ENCODE measurements at places on chromosomes 3 and 15.

- DNase-seq, result no peak
These were observed 37.8 kb downstream of the LARS2 start for GRCh38 chr3:45426161-45426560.

DNA sequence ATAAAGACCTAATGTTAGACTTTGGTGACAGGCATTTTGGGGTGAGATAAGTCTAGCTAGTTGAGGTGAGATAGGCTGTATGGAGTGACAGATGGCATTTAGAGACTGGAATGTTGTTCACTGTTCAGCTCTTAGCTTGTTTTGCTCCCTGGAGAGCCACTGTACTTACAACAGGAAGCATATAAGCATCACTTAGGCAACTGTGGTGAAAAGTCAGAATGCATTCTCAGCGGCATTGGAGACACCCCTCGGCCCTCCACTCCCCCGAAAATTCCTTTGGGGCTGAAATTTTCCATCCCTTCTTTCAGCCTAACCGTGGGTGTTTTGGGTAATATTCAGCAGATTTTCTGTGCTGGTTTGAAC, 73.4 kb downstream of the SLCO3A1 start:
- DNase-seq, result no peak

DNA sequence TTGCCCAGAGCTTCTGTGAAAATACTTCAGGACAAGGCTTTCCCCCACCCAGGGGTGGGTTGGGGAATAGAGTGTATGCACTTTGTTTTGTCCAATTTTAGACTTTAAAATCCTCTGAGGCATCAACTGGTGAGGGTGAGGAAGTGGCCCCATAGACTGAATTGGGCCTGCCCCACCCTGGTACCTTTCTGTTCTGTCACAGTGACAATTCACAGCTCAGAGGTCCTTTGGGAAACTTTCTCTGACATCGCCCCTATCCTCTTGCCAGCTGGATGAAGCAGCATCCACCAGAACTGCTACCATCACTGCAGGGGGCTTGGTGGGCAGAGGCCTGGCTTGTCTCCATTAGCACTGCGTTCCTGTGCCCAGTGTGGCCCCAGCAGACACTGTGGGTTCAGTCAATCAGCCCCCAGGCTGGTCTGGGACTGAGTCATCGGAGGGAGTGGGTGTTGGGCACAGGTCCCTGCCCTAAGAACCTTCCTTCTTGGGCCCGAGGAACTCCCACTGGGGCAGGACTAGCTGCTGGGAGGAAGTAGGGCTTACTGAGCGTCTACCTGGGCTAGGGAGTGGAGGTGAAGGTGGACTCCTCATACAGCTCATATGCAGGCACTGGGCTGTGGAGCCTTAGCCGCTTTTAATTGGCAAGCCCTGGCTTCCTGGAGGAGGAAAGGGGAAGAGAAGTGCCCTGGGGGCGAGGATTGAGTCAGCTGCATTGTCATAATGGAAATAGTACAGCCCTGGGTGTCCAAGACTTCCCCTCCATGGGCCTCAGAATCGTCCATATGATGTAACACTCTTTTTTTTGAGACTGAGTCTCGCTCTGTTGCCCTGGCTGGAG, 1.5 kb upstream of the PPM1M start:
- DNase-seq, result no peak

- DNase-seq, result no peak
These were observed 186.4 kb downstream of the FAM43A start for GRCh38 chr3:194871864-194872668.

DNA sequence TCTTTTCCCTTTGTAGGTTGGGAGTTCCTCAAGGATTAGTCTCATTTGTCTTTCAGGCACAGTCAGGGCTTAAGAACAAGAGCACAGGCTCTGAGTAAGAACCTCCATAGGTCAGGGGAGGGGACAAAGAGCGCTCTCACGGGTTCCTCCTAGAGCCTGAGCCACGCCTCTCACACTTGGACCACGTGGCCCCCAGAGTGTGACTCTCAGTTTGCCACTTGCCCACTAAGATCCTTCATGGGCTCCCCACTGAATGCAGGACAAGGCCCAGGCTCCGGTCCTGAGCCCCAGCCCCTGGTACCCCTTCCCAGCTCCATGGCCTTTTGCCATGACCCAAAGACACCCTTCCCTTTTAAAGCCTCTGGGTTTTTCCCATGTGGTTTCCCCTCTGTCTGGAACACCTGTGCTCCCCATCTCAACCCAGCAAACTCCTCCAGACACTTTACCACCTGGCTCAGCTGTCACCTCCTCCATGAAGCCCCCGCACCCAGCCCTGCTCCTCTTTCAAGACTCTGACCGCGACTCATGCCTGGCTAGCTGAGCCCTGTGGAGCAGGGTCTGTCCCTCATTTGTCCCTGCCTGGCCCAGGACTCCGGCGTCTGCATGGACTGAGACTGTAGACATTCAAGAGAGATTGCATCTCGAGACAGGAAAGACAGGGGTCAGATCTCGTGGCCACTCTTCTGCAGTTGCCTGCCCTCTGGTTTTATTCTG, 32.7 kb downstream of the IQSEC1 start:
- DNase-seq, result no peak

- no peak for DNase-seq
These were observed 323.9 kb upstream of the GBE1 start for GRCh38 chr3:82085356-82085755.

GRCh38 chr15:86155551-86155950, 75.9 kb downstream of the AGBL1 start:
- no peak for DNase-seq

- DNase-seq, result peak; percentile 41
These were observed 498 bp downstream of the PDE12 start for GRCh38 chr3:57556459-57557084.

- no peak for DNase-seq
These were observed 9.7 kb downstream of the NCBP2 start for GRCh38 chr3:196932600-196932999.

GRCh38 chr15:42359249-42359648, at the start of gene CAPN3:
CAPN3 (plus strand) TSS chr15:42359501; CDS start chr15:42359806, 305 bp downstream.
- DNase-seq, result no peak

DNA sequence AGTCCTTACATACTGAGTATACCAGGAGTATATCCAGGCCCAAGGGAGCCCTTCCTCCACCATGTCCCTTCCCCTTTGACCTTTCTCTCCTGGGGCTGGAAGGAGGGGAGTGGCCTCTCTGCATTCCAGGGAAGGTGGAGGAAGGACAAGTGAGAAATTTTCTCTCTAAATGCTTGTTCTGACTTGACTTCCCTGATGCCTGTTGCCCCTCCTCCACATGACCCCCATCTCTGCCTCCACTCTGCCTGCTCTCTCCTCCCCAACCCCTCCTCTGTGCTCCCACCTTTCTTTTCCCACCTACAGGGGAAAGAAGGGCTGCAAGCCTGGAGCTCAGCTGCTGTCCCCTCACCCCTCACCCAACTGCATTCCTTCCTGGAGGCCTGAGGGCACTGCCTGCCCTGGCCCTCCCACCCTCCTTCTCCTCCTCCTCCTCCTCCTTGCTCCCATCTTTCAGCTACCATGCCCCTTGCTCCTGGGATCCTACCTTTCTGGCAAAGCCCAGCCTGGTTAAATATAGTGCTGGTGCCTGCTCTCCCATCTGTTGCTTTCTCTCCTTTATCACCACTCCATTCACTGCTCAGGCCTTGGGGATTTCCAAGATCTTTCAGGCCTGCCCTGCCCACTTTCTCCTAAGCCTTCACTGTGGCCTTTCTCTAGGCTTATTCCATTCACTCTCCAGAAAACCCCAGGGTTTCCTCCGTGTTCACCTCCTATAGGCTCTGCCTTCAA, 8.5 kb upstream of the DAG1 start:
- DNase-seq, result no peak

- DNase-seq, result peak; percentile 79
These were observed 99.7 kb upstream of the LIPC start for GRCh38 chr15:58331913-58332675.

DNA sequence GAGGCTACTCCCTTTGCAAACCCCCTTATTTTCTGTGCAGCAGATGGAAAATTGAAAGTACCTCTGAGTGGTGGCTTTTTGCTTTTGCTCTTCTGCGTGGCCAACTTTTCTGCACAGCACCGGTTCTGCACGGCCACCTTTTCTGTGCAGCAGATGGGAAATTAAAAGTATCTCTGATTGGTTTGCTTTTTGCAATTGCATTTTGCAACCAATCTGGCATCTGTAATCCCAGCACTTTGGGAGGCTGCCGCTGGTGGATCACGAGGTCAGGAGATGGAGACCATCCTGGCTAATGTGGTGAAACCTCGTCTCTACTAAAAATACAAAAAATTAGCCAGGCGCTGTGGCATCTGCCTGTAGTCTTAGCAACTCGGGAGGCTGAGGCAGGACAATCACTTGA, 79.5 kb upstream of the CHMP2B start:
- no peak for DNase-seq

- DNase-seq, result no peak
These were observed 3.0 kb downstream of the GPR15 start for GRCh38 chr3:98534734-98535133.

- DNase-seq, result no peak
These were observed at the start of gene HYAL2 for GRCh38 chr3:50322386-50323091. HYAL2 (minus strand) TSS chr3:50322745; CDS start chr3:50320489, 2,256 bp downstream.

- DNase-seq, result no peak
These were observed 76.0 kb downstream of the CFAP20DC start for GRCh38 chr3:58973796-58974195.

GRCh38 chr3:87621667-87622066, 345.3 kb upstream of the POU1F1 start:
- DNase-seq, result no peak

DNA sequence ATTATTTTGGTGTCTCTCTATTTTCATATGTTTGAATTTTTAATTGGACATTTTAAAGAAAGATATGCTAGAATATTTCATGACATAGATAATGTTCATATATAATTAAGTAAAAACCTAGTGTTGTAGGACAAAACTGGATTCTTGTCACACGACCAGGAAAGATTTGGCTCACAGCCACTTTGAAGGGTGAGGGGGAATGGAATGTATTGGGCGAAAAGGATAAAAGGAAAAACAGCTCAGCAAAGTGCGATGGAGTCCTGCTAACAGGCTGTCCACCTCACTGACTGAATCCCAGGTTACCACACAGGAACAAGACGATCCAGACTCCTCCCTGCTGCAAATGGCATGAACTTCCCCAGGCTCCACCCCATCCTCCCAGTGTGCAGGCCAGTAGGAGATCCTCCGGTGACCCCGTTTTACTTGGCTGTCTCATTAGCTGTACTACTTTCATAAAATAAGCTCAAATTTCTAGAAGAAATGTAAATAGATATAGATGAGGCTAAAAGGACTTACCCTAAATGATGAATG, 186.2 kb downstream of the CD47 start:
- DNase-seq, result no peak
